ENCODE measurements at places on chromosomes 4 and X.

DNA sequence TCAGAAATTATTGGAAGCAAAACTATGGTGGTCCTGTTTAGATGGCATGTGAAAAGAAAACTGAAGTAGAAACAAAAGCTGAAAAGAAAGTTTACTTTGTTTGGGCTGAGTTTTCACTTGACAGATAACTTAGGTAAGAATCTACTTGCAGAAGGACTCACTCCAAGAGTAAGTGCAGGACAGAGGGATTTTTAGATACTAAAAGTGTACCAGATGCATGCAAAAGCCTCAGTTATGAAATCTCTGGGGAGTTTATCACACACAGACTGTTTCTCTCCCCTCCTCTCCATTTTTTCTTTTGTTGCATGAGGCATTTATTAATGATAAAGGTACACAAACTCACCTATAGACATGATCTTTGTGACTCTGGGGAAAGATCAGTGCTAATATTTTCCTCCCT is 127.5 kb upstream of the GIMD1 start:
- DNase-seq = no peak

GRCh38 chrX:19556202-19556601 is 40.9 kb upstream of the MAP3K15 start:
- DNase-seq = no peak

DNA sequence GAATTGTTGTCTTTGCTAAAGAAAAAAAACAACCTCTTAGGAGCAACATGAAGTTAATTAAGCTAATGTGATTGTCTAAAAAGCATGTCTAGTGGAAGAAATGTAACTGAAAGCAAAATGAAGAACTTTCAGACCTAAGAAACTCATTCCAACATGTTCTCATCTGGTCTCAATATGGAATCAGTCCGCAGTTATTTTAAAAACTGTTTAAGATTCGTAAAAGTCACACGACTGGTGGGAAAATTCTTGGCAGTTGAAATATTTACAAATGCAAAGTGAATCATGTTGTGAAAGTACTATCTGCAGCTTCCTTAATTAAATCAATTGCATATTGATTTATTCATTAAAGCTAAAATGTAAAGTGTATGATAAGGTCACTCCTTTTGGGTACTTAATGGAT is 117.8 kb upstream of the DIAPH2 start:
- no peak for DNase-seq

DNA sequence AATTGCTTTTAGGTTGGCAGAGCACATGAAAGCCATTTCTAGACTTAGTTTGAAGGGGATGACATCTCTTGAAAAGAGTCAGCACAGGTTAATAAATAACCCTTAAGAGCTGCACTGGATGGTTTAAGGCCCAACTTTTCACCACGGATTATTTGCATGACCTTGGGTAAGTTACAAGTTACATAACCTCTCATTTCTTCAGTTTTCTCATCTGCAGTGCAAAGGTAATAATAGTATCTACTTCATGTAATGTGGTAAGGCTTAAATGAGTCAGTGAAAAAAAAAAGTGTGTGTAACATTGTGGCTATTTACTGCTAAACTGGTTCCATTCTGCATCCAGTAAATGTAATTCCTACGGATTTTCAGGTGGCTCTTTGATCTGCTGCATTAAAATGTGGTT is 715.8 kb downstream of the CCSER1 start:
- DNase-seq = no peak

DNA sequence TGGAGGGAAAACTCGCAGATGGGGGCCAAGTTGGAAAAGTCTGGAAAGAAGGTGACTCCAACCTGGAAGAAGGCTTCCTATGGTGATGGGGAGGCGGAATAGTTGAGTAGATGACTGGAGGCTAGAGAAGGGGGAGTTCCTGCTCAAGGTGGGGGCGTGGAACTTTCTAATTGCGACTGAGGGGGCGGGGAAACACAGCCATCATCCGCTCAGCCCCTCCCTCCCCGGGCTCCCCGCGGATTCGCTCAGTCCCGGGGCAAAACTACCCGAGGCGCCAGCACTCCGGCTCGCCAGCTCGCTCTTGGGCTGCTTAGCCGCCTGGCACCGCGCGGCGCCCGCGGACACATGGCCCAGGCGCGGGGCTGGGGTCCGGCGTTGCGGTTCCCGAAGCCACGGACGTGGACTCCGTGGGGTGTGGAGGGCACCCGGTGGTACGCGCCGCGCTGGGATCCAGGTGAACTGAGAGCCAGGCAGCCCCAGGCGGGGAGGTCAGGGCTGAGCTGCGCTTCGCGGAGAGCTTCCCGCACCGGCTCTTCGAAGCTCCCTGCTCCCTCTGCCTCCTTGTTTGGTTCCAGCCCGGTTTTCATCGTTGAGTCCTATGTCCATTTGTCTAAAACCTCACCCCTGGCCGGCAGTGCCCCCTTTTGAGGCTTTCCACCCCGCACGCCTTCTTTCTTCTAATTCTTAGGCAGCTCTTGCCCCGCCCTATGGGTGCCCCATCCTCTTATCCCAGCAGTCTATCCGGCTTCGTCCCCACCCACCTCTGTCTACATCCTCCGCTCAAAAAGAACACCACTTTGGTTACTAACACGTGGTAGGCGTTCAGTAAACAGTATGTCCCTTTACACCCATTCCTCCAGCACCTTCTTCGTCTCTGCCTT is 38.9 kb downstream of the STARD8 start:
- DNase-seq = no peak

DNA sequence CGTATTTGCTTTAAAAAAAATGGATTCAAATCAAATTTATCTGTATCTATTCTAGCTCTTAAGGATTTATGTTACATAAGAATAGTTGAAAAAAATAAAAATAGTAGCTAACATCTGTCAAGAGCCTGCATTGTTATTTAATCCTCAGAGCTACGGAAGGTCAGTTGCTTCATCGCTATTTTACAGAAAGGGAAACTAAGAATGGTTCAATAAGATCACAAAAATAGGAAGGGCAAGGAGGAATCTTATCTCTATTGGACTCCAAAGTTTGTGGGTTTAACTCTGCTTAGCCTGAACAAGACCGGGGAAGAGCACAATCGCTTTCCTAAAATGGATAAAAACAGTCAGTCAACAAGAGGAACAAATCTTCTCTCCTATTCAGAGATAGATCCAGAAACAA is 270.2 kb upstream of the SMIM31 start:
- no peak for DNase-seq

- no peak for DNase-seq
Measured at GRCh38 chr4:24880186-24880585, 32.7 kb downstream of the CCDC149 start.

DNA sequence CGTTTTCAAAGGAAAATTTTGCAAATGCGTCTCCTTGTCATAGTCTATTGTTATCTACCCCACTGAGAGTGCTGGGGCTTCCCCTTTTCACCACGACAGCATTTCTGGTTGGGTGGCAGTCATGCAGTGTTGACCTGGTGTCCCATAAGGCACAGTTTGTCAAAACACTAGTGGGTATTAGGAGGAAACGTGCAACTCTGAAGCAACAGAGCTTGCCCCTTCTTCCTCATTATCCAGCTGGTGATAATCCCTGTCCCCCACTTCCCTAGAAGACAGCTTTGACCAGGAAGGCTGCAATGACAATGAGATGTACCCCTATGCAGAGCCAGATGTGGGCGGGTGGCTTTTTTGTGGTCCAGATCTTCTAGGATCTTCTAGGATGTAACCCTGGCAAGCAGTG is 1.8 kb downstream of the TBC1D1 start:
- no peak for DNase-seq

GRCh38 chr4:73419106-73420038 is 15.3 kb downstream of the ALB start:
- no peak for DNase-seq

DNA sequence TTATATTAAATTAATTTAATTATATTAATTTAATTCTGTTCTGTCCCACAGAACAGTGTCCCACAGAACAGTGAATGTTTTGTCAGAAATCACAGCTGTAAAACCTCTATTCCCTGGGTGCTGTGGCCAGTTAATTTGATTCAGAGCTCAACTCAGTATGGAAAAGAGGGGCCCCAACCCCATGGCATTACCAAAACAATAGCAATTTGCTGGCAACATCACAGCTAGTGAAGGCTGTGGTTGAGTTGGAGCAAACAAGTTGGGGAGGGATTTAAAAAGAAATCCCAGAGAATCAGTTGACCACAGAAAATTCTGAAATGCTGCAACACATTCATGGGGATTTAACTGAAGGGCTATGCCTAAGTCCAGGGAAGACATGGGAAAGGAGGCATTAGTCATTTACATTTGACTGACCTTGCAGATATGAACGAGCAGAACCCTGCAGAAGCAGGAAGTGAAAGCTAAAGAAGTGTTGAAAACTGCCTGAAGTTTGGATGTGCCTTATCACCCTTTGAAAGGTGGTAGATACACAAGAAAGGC is 30.1 kb downstream of the PDHA2 start:
- no peak for DNase-seq

- DNase-seq = no peak
Measured at GRCh38 chr4:140344101-140344500, 29.3 kb upstream of the SCOC start.

- peak; percentile 10 for DNase-seq
Measured at GRCh38 chrX:74923942-74924448, 1.3 kb downstream of the NEXMIF start.

DNA sequence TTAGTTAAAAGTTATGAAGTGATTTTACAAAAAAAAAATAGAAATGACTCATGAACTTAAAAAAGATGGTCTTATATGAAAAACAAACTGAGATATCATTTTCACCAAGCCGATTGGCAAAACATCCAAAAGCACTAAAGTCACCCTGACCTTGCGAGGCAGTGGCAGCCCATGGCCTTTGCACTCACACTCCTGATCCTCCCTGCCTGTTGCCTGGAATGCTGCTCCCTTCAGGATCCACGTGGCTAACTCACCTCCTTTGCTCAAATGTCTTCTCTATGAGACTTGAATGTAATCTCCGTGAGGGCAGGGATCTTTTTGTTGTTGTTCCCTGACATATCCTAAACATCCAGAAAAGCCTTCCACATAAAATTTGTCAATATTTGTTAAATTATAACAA is 106.4 kb downstream of the RAPGEF2 start:
- DNase-seq = no peak

DNA sequence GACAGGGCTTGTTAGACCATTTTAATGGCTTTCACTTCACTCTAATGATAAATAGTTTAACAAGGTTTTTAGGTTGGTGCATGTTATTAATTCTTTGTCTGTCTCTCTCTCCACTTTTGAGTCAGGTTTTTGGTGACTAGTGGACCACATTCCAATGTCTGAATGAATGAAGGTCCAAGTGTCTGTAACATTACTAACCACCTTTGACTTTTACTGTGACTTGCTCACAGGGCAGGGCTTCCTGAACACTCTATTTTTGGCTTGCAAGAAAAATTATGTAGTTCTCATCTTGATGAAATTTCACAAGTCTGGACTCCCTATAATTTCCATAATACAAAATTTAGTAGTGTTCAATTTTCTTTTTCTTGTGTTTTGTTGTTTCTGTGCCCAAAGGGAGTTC is 78.9 kb upstream of the BMPR1B start:
- DNase-seq = no peak

DNA sequence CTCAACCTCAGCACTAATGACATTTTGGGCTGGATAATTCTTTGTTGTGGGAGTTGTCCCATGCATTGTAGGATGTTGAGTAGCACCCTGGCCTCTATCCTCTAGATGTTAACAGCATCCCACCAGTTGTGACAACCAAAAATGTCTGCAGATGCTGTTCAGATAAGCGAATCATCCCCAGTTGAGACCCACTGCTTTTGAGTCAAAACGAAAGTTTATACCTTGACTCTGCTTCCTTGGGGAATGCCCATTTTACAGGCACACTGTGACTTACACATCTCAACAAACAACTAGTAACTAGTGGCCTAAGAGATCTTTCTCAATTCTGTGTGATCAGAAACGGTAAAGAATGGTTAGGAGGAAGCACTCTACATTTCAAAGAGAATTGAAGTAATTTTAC is 37.0 kb downstream of the SEPSECS start:
- no peak for DNase-seq

DNA sequence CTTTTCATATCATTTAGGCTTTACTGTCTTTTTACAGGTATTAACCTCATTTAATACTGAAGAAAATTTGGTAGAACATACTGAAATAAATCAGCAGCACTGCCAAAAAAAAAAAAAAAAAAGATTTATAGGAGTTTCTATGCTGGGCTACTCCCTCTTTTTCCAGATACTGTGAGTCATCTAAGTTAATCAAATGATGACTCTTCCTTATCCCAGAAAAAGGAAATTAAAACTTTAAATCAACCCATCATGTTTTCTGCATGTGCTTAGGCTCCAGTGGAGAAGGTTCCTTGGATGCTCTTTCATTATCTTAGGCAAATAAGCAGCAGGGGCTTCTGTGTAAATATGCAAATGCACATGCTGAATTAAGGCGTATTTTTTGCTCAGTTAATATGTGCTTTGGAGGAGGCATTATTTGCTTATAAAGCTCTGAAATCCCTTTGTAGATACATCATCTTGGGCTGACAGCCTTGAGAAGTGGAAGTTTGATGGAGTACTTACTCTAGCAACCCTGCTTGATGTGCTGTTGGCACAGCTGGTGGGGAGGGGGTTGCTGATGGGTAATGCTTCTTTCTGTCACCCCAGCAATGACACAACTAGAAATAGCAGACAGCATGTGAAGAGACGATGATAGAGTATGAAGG is 136.1 kb downstream of the C4orf33 start:
- DNase-seq = no peak

DNA sequence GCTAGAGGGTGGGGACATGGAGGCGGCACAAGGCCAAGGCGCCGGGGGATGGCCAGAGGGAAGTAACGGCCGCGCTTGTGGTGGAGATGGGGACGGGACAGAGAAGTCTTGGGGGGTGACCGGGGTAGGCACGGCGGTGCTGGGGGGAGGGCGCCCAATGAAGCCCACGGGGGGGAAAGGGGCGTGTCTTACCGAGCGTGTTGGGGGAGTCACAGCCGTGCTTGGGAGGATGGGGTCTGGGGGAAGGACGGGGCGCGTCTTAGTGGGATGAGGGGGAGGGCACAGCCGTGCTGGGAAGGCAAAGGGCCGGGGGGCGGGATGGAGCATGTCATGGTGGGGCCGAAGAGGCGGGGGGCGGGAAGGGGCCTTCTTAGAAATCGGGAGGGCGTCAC is 952 bp downstream of the ARSD start:
- peak; percentile 52 for DNase-seq

DNA sequence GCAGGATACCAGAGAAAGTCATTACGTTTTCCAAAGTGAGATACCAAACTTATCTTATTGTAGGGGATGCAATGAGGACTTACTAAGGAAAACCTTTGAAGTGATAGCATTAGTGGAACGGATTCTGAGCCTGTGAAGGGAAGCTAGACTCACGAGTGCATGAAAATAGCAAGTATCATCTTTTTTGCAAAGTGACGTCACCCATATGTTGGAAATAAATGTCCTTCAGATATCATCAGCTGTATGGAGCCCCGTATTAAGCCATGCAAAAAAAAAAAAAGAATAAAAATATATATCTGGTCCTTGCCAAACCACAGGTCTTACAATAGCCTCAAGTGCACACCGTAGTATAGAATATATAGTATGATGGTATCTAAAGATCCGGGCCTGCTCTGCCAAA is 46.8 kb upstream of the ITM2A start:
- no peak for DNase-seq

DNA sequence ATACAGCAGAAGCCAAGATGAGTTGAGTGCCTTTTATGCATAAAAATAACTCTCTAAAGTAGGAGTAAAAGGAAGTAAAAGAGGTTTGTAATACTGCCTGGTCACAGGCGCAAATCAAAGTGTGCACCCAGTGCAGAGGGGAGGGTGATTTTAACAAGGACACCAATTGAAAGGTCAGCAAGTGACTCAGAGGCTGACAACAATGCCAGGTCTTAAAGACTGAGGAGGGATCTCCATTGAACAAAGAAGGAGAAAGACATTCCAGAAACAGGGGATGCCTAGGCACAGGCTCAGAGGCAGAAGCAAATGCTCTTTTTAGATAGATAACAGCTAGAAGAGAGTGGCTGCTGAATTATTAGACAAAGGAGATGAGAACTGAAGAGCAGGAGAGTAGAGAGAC is 297.4 kb upstream of the VCX start:
- no peak for DNase-seq

Data from NCI-H510A (cell line).